ENCODE measurements at places on chromosomes 6 and 20.

GRCh38 chr20:46226602-46227001 lies 81.7 kb downstream of the CDH22 start:
- H3K36me3 ChIP-seq: no peaks in the 10 kb centered on the region
- H3K27ac ChIP-seq: no peak overlapping the region
- peaks cover 7% of the 10 kb centered on the region for H3K4me1 ChIP-seq
- H3K27me3 ChIP-seq: peaks cover 22% of the 10 kb centered on the region
- no peak overlapping the region for H3K4me3 ChIP-seq

DNA sequence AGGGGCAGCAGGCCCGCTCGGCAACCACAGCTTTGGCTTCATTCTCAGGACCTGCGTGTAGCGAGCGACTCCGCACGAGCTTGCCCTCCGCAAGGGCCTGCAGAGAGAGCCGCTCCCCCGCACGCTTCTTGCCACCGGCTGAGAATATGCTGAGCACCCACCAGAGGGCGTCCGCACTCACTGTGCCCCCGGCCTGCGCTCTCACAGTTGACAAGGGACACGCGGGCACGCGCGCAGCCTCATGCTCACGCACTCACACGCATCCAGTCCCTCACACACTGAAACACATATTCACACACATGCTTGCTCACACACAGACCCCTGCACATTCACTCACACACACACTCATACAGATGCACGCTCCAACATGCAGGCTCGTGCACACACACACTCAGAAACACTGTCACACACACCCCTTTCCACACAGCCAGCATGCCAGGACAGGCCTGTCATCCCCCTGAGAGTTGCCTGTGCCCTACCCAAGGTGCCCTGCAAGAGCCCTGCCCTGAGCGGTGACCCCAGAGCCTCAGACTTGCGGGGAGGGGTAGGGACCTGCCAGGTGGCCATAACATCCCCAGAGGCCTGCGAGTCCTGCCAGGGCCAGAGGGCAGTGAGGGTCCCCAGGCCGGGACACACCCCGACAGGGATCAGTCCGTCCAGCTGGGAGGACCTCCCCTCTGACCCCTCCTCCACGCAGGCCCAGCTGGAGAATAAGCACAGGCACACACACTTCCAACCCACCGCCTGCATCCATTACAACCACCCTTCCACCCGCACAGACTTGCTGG lies 174.1 kb downstream of the BMP7 start:
- DNase-seq: no peak
- no peak overlapping the region for H3K27ac ChIP-seq
- no peak overlapping the region for H3K4me3 ChIP-seq
- no peaks in the 10 kb centered on the region for H3K36me3 ChIP-seq
- no peaks in the 10 kb centered on the region for H3K4me1 ChIP-seq
- H3K27me3 ChIP-seq: peaks cover 16% of the 10 kb centered on the region

DNA sequence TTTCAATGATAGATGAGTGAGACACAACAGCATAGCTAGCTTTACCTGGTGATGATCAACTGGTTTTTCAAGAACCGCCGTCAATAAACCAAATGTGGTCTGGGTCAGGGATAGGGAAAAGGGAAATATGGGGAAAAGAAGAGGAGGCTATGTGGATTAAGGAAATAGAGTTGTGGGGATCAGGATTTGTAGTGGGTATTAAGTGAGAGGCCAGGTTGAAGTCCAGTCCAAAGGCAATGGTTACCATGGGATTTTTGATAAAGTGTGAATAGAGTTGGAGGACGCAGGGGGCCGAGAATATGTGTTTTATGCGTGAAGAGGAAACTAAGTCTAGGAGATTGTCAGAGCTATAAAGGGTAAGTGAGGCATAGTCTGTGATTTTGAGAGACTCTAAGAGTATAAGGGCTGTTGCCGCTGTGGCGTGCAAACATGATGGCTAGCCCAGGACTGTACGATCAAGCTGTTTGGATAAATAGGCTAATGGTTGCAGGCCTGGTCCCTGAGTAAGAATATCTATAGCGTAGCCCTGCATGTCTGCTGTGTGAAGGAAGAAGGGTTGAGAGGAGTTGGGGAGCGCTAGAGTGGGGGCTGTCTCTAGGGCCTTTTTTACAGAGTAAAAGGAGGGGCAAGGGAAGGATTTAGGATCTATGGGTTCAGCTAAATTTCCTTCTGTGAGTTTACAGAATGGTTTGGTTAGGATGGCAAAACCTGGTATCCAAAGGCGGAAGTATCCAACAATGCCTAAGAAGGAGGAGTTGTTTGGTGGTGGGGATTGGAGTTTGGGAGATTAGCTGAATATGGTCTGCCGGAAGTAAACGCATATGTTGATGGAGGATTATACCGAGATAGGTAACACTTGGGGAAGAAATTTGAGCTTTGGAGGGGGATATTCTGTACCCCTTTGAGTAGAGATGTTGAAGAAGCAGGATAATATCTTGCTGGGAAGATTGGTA lies 749.7 kb upstream of the ADGRB3 start:
- no peaks in the 10 kb centered on the region for H3K36me3 ChIP-seq
- peaks cover 5% of the 10 kb centered on the region for H3K4me1 ChIP-seq
- no peak overlapping the region for H3K4me3 ChIP-seq
- H3K27ac ChIP-seq: no peak overlapping the region
- DNase-seq: no peak

DNA sequence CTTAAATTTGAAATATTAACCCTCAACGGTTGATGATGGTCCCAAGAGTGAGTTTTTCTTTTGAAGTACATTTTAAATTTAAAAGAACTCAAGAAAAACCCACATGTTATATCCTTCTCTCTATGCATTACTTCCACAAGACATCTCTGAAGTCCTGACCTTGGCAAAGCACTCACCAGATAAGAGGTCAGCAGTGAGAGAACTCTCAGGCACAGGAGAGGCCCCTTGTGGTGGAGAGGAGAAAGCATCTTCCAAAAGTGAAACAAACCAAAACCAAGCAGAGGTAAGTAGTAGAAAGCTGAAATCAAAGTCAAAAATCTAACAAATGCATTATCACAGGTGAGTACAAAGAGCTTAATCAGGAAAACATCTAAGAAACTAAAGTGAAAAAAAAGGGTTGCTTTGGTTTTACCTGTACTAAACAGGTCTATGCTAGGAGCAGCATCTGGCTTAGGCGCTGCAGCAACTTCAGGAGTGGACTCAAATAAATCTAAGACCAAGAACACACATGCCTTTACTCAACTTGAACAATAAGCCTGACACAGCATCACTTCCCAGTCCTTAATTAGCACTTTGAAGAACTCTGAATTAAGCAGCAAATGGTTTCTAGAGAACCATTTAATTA lies 80.5 kb downstream of the PRSS35 start:
- DNase-seq: peak; percentile 10
- no peak overlapping the region for H3K27ac ChIP-seq
- peaks cover 10% of the 10 kb centered on the region for H3K4me1 ChIP-seq
- peak overlapping the region; percentile 67 for H3K4me3 ChIP-seq
- H3K27me3 ChIP-seq: peaks cover 2% of the 10 kb centered on the region

DNA sequence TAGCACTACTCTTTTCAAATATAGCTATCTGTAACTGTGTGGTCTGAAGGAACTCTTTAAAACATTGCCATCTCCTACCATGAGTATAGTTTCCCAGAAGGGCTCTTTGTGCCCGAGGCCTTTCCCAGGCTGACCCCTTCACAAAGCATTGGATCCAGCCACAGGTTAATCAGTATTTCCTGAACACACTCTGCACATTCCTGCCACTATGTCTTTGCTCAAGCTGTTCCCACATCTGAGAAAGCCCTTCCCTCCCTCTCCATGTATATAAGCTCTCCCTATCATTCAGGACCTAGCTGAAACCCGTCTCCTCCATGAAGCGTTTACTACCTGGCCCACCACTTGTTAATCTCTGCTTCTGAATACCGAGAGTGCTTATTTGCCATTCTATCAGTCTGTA lies 47.8 kb upstream of the PKHD1 start:
- DNase-seq: no peak
- H3K36me3 ChIP-seq: no peaks in the 10 kb centered on the region
- no peak overlapping the region for H3K27ac ChIP-seq
- H3K4me1 ChIP-seq: no peaks in the 10 kb centered on the region
- no peak overlapping the region for H3K4me3 ChIP-seq
